Fibroblast of skin of left biceps (primary cell): ENCODE measurements at places on chromosomes 3 and 15.

GRCh38 chr15:39785139-39785538 is 2.5 kb upstream of the FSIP1 start:
- no peak for DNase-seq

GRCh38 chr3:60015032-60015705 is 965.3 kb upstream of the CFAP20DC start:
- no peak for DNase-seq

GRCh38 chr3:14464521-14464920 is 62.1 kb downstream of the SLC6A6 start:
- DNase-seq = no peak

GRCh38 chr3:53794597-53794996 is 51.6 kb downstream of the CHDH start:
- no peak for DNase-seq

DNA sequence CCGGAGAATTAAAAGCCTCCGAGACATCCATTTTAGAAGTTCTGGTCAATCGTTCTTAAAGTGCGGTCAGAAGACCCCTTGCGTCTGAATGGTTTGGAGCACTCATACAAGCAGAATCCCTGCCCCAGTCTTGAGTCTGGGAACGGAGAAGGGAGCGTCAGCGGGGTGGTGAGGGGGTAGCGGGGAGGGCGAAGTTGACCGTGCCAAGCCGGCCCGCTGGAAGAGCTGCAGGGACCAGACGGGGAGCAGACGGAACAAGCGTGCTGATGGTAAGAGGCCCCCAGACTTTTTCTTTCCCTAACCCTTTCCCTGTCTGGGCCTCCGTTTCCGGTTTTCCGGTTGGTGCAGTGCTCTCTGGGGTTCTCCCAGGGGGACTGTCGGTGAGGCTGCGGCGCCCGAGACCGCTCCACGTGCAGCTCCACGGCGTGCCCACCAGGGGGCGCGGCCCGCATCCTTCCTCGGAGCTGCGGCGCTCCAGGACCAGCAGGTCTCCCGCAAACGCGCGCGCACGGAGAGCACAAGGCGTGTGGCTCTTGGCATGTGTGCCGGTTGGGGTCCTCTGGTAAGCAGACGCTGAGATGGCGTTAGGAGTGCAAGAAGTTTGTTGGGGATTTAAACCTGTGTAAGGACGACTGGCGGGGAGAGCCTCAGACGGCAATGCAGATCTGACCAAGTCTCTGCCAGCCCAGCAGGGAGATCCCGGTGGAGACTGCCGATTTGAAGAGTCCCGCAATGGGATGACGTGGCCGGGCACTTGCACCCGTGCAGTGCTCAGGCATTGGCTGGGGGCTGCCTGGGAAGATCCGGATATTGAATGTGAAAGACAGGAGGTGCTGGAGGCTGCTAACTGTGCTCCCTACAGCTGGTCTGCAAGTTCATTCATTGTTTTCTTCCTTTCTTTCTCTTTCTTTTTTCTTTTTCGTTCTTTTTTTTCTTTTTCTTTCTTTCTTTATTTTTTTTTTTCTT is 19.2 kb upstream of the CORO2B start:
- DNase-seq = no peak

DNA sequence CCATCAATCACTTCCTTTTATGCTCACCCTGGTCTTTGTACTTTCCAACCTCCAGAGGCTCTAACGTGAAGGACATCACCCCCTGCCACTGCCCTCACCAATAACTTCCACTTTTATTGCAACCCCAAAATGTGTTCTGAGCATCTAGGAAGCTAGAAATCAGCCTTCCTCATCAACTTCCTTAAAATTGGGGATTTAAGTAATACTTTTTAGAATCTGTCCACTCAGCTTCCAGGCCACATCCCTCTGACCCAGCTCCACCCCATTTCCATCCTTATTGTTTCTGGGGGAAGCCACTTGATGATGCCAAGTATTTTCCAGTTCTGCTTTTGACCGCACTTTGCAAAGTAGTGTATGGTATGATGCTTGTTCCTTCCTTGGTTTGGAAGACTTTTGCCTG is 73.5 kb upstream of the XCR1 start:
- DNase-seq = no peak
